CD4-positive, alpha-beta T cell treated with Interleukin-21 for 1 hour (primary cell): ENCODE measurements at places on chromosomes 12 and 14.

DNA sequence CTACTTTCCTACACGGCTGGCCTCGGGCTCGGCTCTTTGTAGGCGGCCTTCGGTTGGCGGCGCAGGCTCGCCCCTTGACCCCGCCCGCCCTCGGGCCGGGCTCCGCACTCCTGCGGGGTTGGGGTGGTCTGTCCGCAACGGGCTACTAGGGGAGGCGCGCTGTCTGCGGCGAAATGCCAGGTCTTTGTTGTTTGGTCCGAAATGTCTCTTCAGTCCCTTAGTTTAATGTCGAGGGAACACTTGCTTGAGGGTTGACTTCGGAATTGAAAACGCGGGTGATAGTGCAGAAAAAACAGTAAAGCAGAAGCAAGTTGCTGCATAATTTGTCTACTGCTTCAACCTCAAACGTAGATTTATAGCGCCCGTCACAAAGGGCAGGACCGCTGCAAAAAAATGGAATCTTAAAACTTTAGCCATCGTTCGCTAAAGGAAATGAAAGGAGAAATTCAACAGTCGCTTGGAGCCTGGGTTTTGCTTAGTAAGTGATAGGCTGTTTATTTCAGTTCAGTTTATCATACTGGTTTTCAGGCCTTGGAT, 390 bp downstream of the JKAMP start:
- no peak for DNase-seq

- DNase-seq, result no peak
Measured at GRCh38 chr14:63474844-63475243, 68.3 kb downstream of the PPP2R5E start.

DNA sequence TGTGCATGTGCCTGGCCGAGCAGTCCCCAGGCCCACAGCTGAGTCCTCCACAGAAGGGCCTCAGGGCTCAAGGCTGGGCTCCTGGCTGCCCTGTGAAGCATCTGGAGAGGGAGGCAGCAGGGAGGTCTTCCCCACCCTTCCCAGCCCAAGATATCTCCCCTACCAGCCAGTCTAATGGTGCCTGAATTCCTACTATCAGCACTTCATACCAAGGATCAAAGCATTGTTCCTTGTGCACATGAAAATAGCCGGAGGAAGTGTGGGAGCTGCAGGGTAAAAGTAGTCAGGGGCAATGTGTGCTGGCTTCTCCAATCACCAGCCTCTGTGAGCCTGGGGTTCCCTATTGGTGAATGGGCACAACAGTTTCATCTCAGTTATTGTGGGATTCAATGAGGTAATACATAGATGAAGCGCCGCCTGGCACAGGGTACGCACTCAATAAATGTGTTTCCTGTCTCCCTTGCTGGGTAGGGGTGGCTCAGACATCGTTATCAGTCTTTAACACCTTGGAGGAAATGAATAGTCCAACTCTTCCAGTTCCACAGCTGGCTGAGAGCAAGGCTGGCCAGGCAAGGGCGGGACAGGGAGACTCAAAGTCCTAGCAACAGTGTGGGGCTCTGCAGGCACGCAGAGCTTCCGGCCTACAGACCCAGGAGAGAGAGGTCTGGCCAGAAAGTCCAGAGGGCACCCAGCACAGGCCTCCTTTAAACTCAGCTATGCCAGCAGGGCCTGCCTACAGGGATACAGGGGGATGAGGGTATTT, 39.1 kb upstream of the PNMA1 start:
- peak; percentile 58 for DNase-seq

- DNase-seq, result no peak
Measured at GRCh38 chr14:61653507-61653906, 41.8 kb upstream of the HIF1A start.

DNA sequence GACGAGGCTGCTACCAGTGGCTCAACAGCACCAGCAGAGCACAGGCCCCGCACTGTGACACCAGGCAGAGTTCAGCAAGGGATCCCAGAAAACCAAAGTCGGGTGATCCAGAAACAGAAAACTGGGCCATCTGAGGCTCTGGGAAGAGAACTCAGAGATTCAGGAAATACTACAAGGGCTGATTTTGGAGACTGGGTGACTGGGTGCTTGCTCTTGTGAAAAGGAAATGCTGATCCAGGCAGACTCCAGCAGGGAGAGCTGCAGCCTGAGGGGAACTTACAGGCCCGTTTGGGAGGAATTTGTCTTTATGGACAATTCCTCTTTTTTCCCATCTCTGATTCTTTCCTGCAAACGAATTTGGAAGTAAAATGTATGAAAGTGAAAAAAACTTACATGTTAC, 28.2 kb downstream of the FOXN3 start:
- no peak for DNase-seq

- DNase-seq, result no peak
Measured at GRCh38 chr14:77642407-77642806, 26.0 kb upstream of the SPTLC2 start.

GRCh38 chr14:33814010-33814409, 136.9 kb downstream of the EGLN3 start:
- DNase-seq, result no peak

DNA sequence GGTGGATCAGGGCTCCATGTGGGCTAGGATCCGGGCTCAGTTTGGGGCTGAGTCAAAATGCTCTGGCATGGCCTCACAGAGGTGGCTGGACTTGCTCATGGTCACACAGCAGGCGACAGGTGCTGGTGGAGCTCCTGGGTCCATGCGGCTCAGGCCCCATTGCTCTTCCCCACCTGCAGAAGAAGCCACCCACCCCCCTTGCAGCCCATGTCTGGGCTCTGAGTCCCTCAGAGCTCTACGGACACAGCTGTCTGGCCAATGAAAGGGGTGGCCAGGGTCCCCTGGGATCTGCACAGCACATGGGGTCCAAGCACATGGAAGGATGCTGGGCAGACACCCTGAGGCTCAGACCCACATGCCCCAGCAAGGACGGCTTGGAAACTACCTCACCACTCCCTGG, 17.0 kb upstream of the C14orf180 start:
- no peak for DNase-seq

- DNase-seq, result no peak
Measured at GRCh38 chr14:33062476-33062875, 123.8 kb downstream of the NPAS3 start.

DNA sequence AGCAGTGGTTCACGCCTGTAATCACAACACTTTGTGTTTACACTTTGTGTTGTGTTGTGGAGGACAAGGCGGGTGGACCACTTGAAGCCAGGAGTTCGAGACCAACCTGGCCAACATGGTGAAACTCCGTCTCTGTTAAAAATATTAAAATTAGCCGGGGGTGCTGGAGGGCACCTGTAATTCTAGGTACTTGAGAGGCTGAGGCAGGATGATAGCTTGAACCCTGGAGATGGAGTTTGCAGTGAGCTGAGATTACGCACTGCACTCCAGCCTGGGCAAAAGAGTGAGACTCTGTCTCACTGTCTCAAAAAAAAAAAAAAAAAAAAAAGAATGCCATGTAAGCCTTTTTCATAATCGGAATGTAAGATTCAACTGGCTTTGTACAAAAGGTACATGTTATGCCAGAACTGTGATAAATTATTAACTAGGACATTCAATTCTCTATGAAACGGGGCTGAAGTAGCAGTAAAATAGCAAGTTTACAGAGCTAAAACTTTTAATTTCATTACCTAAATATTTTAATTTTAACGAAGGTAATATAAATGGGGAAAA, 13.9 kb upstream of the PITPNM2 start:
- no peak for DNase-seq

GRCh38 chr14:61296719-61297502, 15.8 kb upstream of the TMEM30B start:
- peak; percentile 75 for DNase-seq

GRCh38 chr14:23468704-23469126, 788 bp upstream of the NGDN start:
- no peak for DNase-seq

- no peak for DNase-seq
Measured at GRCh38 chr14:100791995-100792394, 33.9 kb upstream of the MEG3 start.

- DNase-seq, result no peak
Measured at GRCh38 chr14:84857571-84857970, 672.4 kb upstream of the FLRT2 start.

DNA sequence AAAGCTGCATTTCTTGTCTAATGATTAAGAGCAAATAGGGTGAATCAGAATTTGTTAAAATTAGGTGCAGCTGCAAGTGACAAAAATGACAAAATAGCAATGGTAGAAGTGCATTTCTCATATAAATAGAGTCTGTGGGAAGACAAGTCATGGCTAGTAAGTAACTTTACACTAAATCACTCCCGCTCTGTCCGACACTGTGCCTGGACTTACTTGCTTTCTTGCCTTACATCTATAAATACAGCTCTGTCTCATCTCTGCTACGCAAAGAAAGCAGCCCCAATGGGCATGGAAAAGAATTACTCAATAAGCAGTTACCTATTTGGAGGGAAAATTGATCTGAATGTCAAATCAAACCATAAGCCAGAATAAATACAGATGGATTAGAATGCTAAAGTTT, 245.4 kb upstream of the KRR1 start:
- no peak for DNase-seq

DNA sequence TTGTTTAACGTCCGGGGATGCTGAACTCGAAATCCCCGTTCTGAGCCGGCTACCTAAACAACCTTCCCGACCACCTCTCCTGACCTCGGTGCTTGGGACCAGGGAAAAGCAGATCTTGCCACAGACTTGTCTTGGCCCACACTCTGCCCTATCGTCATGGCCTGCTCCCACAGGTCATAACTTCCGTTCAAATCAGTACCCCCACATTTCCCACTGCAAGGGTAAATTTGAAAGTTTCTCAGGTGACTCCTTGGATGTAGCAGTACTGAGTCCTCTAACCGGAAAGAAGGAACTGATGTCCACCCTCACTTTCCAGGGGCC, 612 bp upstream of the RBM23 start:
- DNase-seq, result no peak

DNA sequence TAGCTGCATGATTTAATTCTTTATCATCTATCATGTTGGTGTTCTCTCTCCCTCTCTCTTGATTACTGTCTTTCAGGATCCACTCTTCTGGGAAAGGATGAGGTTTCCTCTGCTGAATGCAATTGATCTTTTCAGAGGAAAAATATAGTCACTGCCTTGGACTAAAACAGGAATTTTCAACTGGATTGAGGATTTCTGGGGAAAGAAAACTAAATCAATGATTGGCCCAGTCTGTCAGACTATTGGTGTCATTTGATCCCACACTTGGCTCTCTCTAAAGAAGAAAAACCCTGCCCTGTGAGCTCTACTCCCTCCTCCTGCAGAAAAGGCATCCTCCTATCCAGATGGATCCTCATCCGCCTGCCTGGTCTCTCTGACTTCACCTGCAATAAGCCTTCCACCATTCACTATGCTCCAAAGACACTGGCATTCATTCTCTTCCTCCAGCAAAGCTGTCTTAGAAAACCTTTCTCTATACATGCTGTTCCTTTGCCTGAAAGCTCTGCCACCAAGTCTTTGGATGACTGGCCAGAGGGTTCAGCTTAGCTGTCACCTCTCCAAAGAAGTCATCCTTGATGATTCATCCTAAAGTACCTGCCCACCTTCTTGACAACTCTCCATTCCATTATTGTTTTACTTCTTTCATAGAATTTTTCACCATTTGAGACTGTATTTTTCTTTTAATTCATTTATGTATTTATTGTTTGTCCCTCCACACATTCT, 127.7 kb upstream of the CAND1 start:
- no peak for DNase-seq

- DNase-seq, result no peak
Measured at GRCh38 chr12:77409551-77409950, 344.2 kb upstream of the E2F7 start.

- no peak for DNase-seq
Measured at GRCh38 chr12:127712561-127712960, 554.4 kb upstream of the TMEM132C start.

GRCh38 chr14:31206536-31207286, 882 bp downstream of the HECTD1 start:
- DNase-seq, result peak; percentile 60

DNA sequence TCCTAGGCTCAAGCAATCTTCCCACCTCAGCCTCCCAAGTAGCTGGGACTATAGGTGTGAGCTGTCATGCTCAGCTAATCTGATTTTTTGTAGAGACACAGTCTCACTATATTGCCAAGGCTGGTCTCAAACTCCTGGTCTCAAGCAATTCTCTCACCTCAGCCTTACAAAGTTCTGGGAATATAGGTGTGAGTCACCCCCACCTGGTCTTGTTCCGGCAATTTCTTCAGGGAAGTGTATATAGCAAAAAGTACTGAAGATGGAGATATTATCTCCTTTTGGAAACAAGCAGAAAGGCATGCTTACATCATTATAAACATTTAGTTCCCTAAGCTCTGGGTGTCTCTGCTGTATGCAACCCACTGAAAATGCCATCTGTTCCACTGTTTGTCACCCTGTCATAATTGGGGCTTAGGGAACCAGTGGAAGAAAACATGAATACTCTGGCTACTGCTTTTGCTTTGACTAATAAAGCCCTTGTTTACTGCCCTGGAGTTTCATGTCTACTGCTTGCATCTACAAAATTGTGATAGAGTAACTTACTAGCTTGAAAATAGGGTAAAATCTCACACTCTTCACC, 940.2 kb downstream of the GALC start:
- DNase-seq, result no peak

DNA sequence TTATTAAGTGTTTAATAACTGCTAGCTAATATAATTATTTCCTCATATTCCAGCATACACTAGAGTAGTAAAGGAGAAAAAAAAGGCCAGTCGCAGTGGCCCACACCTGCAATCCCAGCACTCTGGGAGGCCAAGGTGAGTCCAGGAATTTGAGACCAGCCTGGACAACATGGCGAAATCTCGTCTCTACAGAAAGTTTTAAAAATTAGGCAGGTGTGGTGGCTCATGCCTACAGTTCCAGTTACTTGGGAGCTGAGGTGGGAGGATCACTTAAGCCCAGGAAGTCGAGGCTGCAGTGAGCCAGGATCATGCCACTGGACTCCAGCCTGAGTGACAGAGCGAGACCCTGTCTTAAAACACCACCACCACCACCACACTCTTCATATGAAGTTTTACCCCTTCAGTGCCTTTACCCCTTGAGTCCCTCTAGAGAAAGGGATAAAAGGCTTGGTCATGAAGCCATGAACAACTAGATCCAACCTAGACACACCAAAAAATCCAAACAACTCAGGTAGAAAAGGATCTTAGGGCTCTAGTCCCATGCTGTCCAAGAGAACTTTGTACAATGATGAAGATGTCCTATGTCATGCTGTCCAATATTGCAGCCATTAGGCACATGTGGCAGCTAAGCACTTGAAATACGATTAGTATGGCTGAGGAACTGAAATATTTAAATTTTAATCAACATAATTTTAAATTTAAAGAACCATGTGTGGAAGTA, 29.6 kb downstream of the ATXN2 start:
- no peak for DNase-seq

- DNase-seq, result no peak
Measured at GRCh38 chr14:70827347-70827746, 18.0 kb upstream of the MAP3K9 start.

DNA sequence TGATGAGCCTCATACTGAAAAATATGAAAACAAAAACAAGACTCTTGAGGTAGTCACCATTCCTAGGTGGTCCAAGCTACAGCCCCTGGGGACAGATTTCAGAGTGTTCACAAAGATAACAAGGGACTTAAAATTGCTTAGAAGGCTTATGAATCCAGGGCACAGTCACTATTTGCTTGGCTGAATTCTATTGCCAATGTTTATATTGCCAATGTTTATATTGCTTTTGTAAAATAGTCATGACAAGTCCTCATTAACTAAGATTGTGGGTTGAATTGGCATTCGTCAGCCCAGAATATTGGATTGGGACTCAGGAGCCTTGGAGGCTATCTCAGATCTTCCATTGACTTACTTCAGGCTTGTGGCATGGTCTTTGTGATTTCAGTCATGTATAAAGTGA, 6.4 kb downstream of the TMEM117 start:
- no peak for DNase-seq

GRCh38 chr14:33682760-33683159, 268.1 kb downstream of the EGLN3 start:
- DNase-seq, result no peak
